ENCODE measurements at places on chromosomes 5 and 9. TPM values are rescaled to one million over a fixed set of nuclear protein-coding genes. Genes with fewer than 3 reads are reported as not detected.

TCF7 gene
- 405 TPM for total RNA-seq

BTF3 gene
- total RNA-seq: 600 TPM

STING1 gene
- total RNA-seq: 151 TPM

SPATA6L gene
- total RNA-seq: 5.7 TPM

Measured in T-helper 17 cell (primary cell).